HT1080 (cell line): ENCODE measurements at places on chromosomes 16 and 17. TPM values are rescaled to one million over a fixed set of nuclear protein-coding genes. Genes with fewer than 3 reads are reported as not detected.

DNA sequence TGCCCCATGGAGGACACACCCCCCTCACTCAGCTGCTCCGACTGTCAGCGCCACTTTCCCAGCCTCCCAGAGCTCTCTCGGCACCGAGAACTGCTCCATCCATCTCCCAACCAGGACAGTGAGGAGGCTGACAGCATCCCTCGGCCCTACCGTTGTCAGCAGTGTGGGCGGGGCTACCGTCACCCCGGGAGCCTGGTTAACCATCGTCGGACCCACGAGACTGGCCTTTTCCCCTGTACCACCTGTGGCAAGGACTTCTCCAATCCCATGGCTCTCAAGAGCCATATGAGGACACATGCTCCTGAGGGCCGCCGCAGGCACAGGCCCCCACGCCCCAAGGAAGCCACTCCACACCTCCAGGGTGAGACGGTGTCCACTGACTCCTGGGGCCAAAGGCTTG lies 2.1 kb downstream of the ZNF646 start:
- DNase-seq = no peak

- DNase-seq = no peak
Observed at GRCh38 chr16:80230328-80231120, 310.3 kb upstream of the DYNLRB2 start.

GRCh38 chr17:82200743-82201497 lies 11.7 kb downstream of the CCDC57 start:
- DNase-seq = no peak

DNA sequence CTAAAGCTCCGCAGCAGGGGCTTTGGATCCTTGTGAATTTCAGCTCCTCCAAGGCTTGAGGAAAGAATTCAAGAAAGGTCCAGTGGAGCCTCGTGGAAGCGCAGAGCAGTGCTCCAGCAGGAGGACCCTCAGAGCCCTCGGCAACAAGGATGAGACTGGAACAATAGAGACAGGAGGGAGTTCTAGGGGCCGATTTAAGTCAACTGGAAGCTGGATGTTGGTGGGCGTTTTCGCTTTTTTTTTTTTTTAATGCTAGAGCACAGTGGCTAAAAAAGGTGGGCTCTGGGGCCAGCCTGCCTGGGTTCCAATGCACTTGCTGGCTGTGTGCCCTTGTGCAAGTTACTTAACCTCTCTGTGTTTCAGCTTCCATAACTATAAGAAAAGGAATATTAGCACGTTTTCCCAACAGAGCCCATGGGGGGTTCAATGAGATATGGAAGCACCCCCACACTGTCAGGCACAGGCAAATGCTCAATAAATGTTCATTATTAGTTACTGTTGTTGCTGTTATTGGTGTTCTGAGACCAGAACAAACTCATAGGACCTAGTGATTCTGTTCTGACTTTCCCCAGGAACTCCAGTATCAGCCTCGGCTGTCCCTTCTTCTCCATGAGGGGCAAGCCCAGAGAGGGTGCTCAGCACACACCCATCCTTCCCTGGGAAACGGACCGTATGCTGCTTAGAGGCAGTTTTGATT lies 5.3 kb upstream of the CBX8 start:
- no peak for DNase-seq

DNA sequence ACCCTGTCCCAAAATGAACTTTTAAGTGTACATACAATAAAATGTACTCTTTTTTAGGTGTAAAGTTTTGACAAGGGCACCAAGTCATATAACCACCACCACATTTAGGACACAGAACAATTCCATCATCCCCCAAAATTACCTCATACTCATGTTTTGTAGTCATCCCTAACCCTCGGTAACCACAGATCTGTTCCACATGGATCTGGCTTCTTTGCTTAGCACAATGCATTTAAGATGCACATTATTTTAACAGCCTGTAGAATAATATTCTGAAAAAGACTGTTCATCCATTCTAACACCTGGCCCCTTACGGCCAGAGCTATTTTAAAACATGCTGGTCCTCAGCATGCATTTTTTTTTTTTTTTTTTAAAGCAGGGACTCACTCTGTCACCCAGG lies 25.2 kb upstream of the CFAP20 start:
- no peak for DNase-seq

DNA sequence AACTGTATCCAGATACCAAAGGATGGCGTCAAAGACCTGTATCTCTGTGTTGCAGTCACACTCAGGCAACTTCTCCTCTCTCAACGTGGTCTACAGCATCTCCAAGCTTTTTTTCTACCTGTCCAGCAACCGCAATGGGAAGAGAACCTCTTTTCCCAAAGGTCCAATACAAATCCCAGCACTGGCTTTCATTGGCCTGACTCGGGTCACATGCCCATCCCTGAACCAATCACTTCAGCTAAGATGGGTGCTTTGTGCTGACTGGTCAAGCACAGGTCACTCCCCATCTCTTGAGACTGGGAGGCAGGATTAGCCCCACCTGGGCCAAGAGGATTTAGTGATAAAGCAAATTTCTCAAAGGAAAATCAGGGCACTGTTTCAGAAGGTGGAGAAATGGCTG lies 71.2 kb upstream of the C16orf82 start:
- DNase-seq = no peak

- DNase-seq = peak; percentile 32
Observed at GRCh38 chr17:17235212-17236174, 1.5 kb downstream of the FLCN start.

- no peak for DNase-seq
Observed at GRCh38 chr16:86198206-86199118, 299.5 kb downstream of the IRF8 start.

DNA sequence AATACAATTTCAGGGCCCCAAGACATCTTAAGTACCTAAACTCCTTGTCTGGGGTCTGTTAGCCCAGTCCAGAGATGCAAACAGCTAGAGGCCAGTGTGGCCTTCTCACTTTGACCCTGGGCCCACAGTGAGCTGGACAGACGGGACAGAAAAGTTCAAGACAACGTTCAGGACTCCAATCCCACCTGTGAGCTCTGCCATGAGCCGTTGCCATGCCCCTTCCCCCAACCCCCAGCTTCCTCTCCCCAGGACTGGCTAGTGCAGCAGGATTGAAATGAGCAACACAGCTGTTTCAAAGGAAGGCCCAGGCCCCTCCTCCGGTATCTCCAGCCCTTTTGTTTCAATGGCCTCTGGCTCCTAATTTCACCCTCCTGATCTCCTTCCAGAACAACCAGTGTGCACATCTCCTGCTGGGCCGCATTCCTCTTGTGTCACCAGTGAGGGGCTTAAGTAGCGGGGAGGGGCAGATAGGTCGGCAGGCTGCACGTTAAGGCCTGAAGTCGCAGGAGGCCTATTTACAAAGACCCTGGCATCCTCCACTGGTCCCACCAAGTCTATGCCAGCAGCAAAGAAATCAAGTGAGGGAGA lies 11.3 kb downstream of the AXIN2 start:
- DNase-seq = no peak

The SLC6A4 gene
- not detected in 2 replicates for total RNA-seq

The RPS6KB1 gene
- 16.4 and 16.8 TPM in 2 replicates for total RNA-seq

The EVI2A gene
- 14.6 and 17.7 TPM in 2 replicates for total RNA-seq

The GRAPL gene
- total RNA-seq = not detected in 2 replicates

The CHRNE gene
- not detected in 2 replicates for total RNA-seq
